ENCODE measurements at places on chromosomes 1 and 21.
A peak's percentile ranks its signal among the peaks of the same experiment; 100 is the strongest.

DNA sequence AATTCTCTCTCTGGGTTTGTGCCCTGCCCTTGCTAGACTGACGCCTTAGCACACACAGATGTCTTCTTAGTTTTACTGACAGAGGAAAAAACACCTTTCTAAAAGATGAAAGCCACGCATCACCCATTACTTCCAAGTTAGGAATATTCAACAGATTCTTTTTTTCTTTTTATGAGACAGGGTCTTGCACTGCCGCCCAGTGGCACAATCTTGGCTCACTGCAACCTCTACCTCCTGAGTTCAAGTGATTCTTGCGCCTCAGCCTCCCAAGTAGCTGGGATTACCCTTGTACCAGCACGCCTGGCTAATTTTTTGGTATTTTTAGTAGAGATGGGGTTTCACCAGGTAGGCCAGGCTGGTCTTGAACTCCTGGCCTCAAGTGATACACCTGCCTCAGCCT is 169.2 kb downstream of the APP start:
- DNase-seq = no peak

DNA sequence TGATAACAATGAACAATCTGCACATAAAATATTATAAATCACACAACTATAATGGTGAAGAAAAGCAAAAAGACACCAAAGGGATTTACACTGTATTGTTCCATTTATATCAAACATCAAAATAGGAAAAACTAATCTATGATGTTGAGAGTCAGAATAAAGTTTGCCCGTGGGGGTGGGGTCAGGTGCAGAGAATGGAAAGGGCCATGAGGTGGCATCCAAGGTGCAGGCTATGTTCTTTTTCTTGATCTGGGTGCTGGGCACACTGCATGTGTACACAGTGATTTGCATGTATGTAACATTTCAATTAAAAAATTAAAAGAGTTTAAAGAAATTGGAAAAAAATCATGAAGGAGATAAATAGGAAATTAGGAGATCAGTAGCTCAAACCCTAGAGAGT is 127.3 kb downstream of the DSCAM start:
- no peak for DNase-seq

DNA sequence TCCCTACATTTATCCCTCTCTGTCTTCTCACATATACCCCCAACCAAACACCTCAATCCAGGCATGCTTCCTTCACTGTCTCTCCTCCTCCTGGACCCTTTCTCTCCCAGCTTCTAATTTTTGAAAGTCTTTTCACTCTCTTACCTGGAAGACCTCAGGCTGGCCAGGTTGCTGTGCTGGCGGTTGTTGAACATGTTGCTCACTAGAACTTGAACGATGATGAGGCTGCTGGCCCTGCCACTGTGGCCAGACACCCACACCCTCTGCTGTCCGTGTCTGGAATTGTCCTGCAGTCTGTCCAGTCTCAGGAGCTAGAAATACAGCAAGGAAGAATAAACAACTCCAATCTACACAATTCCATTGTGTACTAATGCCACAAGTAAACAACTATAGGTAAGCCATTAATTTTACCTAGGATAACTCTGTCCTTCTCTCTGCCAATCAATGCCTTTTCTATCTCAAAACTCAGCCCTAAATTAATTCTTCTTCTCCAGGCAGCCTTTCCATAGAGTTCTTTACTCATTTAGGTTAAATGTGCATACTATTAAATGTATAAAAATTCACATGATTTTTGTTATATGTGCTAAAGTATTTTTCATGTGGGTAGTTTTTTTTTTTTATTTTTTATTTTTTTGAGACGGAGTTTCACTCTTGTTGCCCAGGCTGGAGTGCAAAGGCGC is 5.1 kb upstream of the CTSK start:
- peak; percentile 30 for DNase-seq

GRCh38 chr1:36108314-36108713 is 16.7 kb downstream of the COL8A2 start:
- DNase-seq = no peak

- peak; percentile 32 for DNase-seq
These were observed 104.9 kb upstream of the EDEM3 start for GRCh38 chr1:184859381-184860105.

DNA sequence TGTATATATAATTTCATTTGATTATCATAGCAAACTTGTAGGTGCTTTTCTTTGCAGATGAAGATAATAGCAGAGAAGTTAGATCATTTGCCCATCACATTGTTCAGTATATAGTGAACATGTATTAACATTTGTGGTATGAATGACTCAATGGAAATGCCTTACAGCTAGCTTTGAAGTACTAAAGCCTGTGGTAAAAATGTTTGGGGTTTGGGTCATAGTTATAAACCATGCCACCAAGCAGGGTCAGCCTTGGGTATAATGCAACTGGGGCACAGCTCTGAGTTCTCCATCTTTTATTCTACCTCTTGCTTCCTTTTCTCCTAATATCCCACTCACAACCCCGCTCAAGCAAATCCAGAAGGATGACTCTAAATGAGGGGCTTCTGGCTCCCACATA is 141.6 kb downstream of the KCNT2 start:
- peak; percentile 32 for DNase-seq

DNA sequence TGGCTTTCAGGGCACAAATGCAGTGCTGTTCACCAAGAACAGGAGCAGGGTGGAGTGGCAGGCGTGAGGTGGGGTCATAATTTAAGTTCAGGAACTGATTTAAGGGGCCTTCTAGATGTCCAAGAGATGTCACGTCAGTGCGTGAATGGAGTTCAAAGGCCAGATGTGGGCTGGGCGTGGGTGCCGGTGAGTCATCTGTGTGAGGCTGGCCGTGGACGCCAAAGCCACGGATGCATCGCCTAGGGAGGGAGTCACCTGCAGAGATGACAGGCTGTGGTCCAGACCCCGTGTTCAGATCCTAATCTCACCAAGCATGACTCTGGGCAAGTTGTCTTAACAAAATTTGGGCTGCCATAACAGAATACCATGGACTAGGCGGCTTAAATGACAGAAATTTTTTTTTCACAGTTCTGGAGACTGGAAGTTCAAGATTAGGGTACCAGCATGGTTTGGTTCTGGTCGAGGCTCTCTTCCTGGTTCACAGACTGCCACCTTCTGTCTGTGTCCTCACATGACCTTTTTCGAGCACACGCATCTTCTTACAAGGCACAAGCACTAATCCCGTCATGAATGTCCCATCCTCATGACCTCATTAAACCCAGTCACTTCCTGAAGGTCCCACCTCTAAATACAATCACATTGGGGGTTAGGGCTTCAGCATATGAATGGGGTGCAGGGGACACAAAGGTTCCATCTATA is 109.6 kb downstream of the PRDM2 start:
- no peak for DNase-seq

- no peak for DNase-seq
These were observed 26.9 kb upstream of the EXOSC10 start for GRCh38 chr1:11126569-11126968.

DNA sequence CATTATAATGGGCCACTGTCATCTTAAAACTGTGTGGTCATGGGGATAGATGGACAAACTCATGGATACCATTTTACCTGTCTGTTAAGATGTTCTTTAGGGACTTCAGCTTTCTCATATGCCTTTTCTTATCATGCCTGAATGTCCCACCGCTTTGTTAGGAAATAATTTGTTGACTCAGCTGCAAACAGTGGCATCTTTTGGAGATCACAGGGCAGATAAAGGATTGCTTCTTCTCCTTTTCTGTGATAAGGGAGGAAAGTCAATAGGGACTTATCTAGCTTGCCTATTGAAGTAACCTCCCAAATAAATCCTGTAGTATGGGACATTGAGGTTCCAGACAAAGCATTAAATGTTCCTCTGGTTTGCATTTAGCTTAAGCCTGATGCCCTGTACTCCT is 79.8 kb upstream of the KIAA0040 start:
- DNase-seq = no peak

DNA sequence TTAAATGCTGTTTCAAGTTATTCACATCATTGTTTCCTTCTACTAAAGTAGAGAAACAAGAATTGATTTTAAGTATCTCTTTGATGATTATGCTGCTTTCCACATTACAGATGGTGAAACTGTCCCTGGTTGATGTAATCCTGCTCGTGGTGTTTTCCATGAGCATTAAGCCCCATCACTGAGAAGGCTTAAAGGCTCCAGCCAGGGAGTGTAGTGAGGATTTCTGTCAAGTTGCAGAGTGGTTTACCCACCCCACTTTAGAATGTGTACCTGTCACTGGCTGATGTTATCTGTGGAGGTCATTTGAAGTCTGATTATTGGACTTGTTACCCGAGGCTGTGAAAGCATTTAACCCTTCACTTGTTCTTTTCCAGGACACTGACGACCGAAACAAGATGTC is 12.9 kb downstream of the CERS2 start:
- DNase-seq = no peak

GRCh38 chr1:107972391-107973180 is 7.6 kb upstream of the VAV3 start:
- DNase-seq = no peak

DNA sequence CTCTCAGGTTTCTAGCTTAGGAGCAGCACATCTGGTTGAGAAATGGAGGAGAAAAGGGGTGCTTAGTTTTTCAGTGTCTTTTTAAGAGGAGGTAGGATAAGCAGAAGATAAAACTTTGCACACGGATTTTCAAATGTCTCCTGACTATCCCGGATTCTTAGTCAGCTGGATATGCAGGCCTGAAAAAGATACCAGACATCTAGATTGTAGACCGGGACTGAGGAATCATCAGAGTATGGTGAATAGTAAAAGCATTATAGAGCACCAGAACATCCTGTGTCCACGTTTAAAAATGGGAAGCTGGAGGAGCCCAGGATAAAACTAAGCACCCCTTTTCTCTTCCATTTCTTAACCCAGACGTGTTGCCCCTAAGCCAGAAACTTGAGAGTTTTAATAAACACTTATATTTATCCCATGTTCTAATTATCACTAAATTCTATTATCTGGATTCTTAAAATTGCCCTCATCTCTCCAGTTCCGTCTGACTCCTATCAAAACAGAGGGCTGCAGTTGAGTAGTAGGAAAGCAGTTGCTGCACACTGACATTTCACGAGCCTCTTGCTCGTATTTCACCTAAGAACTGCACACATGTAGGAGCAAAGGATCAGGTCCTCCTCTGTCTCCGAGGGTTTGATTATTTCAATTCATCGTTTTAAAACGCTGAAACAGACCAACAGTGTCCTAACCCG is 609 bp downstream of the PIGK start:
- no peak for DNase-seq

GRCh38 chr1:229221106-229222019 is 49.5 kb upstream of the RAB4A start:
- DNase-seq = no peak

DNA sequence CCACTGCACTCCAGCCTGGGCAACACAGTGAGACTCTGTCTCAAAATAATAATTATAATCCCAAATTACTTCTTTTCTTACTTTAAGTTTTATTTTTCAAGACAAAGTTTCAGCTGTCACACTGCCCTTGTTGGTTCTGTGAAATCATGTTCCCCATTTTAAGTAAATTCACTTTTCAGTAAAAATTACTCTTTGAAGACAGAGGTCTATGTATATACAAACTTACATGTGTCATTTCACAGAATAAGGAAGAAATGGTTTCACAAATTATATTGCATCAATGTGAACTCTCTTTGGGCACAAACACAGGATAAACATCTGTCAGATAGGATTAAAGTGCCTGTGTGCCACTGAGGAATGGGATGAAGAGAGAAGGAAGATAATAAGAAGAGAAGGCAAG is 33.1 kb upstream of the ETS2 start:
- DNase-seq = no peak

GRCh38 chr1:211813590-211813989 is 17.0 kb downstream of the LPGAT1 start:
- DNase-seq = no peak

GRCh38 chr1:232134365-232134764 is 495.6 kb downstream of the SIPA1L2 start:
- no peak for DNase-seq

GRCh38 chr1:223304931-223305330 is 59.0 kb downstream of the SUSD4 start:
- DNase-seq = no peak

DNA sequence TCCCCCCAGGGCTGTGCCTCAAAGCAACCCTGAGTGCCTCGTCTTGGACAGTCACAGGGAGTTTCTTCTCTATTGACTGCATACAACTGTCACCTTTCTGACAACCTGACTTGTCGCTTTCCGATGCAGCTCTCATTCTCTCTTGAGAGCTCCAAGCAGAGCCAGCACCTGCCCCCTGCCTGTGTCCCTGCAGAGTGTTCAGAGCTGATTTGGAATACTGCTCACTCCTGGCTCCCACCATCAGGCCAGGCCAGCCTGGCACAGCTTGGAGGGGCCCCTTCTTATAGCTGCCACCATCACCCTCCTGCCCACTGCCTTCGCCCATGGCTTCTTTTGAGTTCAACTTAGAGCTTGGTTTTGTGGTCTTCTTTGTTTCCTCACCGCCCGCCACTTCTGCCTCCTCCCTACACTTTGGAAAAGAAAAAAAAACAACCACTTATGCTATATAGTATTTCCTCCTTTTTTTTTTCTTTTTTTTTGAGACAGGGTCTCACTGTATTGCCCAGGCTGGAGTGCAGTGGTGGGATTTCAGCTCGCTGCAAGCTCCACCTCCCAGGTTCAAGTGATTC is 12.3 kb downstream of the NCF2 start:
- DNase-seq = no peak

DNA sequence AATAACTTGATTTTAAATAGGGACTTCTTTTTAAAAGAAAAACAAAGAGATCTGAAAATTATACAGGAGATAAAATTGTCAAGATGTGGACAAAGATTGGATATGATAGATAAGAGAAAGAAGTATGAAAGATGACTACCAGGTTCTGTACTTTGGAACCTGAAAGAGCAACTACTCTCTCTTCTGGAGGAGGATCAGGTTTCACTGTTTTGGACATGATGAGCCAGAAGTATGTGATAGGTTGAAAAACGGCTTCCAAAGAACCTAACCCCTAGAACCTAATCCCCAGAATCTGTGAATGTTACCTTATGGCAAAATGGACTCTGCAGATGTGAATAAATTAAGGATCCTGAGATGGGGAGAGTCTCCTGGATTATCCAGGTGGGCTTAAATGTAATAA is 26.2 kb downstream of the RSBN1 start:
- DNase-seq = no peak

- DNase-seq = no peak
These were observed 108.7 kb downstream of the DISP1 start for GRCh38 chr1:222923506-222923905.

GRCh38 chr1:231557898-231558707 is 29.6 kb downstream of the TSNAX start:
- no peak for DNase-seq

DNA sequence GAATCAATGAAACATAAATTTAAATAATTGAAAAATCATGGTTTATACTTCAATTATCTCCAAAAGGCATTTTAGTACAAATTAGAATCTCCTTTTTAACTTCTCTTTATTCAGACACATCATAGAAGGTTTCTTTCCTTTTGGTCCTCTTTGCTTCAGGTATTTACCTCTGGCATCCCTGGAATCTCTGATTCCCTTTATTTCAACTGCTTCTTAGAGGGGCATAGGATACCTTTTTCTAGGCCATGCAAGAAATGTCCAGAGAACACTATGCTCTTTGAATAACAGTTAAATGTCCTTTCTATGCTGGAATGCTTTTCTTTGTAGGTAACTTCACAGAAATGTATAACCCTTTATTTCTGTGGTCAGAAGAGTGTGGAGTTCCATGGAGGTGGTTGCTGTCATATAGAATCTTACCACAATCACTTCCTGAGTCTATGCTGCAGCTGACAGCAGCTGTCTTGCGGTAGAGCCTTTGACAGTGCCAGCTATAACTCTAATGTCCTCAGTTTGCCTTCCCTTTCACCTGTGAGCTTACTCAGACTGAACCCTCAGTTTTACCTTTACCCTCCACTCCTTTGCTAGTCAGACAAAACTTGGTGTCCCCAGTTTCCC is 8.6 kb downstream of the LAMC2 start:
- DNase-seq = no peak

- DNase-seq = no peak
These were observed 315.0 kb upstream of the CAMK1G start for GRCh38 chr1:209268479-209268878.

Measured in muscle of back (tissue), 13 donors.